ENCODE measurements at places on chromosomes 6 and 20.

GRCh38 chr6:25312034-25312620, 33.0 kb downstream of the CARMIL1 start:
- no peak for DNase-seq

DNA sequence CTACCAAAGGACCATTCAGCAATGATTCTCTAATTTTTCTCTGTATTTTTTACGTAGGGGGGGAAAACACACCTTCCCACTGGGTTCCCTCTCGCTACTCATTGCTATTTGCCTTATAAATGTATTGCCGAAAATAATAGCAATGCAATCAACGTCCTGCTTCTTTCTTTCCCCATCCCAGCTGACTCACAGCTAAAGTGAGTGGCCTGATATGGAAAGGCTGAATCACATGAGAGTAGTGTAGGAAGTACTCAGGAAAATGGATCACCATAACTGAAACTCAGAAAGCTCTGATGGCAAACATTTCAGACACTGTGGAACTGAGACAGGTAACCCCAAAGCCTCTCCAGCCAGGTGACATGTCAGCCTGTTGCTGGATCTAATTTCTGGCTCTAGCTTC, 49.3 kb upstream of the SRPK1 start:
- no peak for DNase-seq

DNA sequence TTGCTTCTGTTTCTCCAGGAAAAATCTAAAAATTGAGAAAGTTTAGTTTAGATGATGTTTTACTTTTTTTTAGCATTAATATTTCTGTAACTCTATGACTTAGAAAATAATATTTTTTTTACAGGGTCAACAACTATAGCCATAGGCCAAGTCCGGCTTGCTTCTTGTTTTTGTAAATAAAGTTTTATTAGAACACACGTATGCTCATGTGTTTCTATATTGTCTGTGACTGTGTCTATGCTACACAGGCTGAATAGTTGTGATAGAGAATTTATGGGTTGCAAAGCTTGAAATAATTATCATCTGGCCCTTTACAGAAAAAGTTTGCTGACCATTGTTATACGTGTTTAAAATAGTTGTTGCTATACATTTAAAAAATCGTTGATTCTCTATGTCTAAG, 399.2 kb downstream of the EPM2A start:
- DNase-seq, result no peak

- DNase-seq, result no peak
Measured at GRCh38 chr6:118890997-118891790, 2.8 kb upstream of the ASF1A start.

- no peak for DNase-seq
Measured at GRCh38 chr6:169344750-169345065, 91.1 kb upstream of the THBS2 start.

DNA sequence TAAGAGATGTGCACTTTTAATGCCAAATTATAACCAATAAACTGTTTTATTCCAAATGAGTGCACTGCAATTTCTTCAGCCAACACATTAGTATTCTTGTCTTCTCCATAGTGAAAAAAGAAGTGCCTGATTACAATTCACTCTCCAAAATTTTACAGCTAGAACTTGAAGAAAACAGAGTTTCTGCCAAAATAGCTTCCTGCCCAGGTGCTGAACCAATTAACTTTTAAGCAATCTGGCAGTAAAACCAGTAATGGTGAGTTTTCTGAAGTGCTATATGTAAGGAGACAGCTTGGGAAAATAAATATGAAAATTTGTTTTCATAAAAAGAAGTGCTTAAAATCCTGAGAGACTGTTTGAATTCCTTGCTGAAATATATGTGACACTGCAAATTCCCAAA, 266.0 kb upstream of the NT5E start:
- no peak for DNase-seq

DNA sequence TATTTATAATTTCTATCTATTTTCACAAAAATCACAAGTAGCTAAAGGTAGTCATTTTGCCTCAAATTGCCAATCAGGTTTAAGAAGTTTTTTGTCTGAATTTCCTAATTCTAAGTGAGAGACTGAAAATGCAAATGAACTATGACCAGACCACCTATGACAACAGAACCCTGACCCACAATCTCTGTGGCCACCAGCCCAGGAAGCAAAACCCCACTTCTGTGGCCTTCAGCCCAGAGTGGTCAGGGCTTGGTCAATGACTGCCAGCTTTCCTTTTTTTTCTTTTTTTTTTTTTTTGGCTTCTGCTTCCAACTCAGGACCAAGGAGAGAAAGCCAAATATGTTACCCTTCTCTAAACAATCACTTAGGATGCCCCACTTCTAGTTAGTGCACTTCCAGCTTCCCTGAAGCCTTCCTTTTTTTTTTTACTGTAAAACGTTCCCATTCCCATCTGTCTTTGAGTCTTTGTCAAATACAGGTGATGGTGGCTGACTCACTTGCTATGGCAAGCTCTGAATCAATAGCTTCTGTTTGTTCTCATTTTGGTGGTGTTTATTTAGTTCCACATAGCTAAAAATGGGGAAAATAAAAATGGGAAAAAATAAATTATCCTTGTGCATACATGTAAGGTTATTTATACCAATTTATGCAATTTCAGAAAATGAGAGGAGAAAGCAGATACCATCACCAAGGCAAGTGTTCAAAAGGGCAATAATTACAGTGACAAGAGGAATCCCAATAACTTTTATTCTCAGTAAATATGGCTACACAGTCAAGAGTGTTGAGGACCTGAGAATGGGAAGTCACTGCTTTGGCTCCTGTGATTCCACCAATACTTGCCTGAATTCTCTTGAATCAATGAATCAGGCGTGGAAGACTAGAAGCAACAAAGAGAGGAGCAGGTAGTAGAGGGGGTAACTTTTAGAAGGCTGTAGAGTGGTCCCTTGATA, 170.3 kb upstream of the PDE7B start:
- DNase-seq, result no peak

DNA sequence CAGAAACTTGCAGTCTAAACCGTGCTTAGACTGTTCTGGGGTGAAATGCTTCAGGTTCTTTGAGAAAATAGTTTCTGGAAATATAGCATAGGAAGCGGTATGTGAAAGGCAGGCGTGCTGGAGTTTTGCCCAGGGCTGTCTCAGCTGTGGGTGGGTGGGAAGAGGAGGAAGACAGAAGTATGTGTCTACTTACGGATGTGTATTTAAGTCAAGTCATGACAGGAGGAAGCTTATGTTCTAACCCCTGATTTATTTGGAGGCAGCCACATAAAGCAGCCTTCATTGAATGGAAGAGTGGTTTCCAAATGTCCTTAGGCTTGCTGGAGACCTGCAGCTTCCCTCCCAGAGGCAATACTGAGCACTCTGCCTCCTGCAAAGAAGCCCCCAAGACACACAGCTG, 345.8 kb upstream of the PRND start:
- no peak for DNase-seq

GRCh38 chr6:101845621-101846020, 452.1 kb downstream of the GRIK2 start:
- no peak for DNase-seq

GRCh38 chr6:129281168-129281796, 398.3 kb downstream of the LAMA2 start:
- no peak for DNase-seq

GRCh38 chr20:38649275-38649891, 47.8 kb downstream of the ARHGAP40 start:
- no peak for DNase-seq

GRCh38 chr20:420166-420620, 12.1 kb downstream of the RBCK1 start:
- no peak for DNase-seq

DNA sequence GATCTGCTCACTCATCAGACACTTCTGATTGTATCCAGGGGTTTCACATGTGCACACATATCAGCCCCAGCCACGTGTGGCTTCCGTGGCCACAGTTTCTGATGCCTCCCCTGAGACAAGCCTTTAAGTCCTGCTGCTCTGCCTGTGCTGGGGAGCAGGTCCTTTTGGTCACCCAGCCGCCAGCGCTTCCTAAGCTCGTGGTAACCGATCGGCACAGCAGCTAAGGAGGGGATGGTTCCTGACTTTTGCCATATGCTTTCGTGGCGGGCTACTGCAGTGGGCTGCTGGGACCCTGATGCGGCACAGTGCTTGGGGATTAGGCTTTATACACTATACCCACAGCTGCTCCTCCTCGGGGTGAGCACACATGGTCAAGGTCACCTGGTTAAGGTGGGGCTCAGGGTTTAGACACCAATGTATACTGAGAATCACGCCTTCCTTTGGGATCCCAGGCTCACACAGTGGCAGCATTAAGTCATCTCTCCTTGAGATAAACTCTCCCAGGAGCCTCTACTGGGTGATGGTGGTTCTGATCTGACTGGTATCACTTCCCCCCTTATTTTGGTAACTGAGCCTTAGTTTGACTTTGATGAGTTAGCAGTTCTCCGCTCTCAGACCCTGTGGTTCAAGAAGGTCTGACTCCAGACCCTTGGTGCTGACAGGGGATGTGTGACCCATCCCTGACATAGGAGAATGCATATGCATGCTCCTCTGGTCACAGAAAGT, 85.9 kb upstream of the KCNG1 start:
- DNase-seq, result no peak

DNA sequence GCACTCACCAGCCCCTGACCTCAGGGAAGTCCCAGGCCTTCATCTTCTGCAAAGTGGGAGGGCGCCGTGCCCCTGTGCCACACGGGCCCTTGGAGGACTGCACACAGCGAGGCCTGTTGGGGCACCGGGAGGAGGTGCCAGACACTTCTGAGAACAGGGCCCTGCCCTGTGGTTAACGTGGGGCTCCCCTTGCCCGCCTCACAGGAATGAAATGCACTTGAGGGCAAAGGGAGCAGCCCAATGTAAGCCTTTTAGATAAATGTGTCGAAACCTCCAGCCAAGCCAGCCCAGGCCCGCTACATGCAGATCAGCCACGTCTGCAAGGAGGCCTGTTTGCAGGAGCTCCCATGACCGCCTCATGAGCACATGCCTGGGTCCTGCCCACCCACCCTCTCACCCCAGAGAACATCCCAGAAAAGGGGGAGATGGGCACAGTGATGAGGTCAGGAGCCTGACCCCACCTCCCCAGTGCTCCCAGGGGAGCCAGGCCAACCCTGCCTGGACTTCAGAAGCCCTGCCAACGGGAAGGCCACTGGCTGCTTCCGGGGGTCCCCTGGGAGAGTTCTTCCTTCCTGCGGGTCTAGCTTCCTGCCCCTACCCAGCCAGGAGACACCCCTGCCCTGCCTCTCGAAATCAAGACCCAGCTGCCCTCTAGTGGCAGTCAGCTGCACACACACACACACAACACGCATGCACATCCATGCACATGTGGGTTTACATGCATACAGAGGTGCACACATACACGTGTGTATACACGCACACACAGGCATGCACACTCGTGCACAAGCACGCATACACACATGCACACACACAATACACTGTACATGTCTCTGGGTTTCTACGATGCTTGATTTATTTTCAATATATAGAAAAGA, 178.7 kb downstream of the TAF4 start:
- peak; percentile 6 for DNase-seq

- no peak for DNase-seq
Measured at GRCh38 chr6:55141611-55142010, 32.7 kb upstream of the HCRTR2 start.

DNA sequence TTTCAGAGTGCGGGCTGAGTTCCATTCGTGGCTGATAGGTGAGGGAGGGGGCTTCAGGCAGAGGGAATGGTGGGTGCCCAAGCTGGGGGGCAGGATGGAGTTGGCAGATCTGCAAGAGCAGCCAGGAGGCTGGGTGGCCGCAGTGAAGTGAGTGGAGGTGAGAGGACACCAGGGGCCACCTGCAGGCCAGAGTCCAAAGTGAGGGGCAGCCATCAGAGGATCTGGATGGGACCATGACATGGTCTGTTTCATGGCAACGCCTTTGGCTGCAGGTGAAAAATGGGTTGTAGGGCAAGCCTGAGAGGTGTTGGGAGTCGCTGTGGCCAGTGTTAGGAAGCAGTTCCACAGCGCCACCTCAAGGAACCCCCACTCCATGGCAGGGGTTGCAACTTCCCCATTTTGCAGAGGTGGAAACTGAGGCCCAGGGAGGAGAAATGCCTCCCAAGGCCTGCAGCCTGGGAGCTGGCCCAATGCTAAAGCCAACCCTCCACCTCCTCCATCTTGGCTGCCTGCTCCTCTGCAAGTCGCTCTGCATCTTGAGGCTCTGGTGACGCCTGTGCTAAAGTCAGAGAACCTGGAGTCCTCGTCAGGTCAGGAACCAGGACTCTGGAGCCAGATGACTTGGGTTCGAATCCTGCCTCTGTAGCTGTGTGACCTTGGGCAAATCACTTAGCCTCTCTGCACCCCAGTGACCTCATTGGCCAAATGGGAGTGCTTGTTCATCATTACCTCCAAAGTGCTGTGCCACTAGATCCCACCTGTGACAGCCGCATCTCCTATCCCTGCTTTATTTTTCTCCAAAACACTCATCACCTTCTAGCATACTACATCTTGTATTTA, 153.8 kb downstream of the CEBPB start:
- peak; percentile 28 for DNase-seq

Measured in AML-193 (cell line).